ENCODE measurements at places on chromosomes 3 and 15.
A peak's percentile ranks its signal among the peaks of the same experiment; 100 is the strongest.

DNA sequence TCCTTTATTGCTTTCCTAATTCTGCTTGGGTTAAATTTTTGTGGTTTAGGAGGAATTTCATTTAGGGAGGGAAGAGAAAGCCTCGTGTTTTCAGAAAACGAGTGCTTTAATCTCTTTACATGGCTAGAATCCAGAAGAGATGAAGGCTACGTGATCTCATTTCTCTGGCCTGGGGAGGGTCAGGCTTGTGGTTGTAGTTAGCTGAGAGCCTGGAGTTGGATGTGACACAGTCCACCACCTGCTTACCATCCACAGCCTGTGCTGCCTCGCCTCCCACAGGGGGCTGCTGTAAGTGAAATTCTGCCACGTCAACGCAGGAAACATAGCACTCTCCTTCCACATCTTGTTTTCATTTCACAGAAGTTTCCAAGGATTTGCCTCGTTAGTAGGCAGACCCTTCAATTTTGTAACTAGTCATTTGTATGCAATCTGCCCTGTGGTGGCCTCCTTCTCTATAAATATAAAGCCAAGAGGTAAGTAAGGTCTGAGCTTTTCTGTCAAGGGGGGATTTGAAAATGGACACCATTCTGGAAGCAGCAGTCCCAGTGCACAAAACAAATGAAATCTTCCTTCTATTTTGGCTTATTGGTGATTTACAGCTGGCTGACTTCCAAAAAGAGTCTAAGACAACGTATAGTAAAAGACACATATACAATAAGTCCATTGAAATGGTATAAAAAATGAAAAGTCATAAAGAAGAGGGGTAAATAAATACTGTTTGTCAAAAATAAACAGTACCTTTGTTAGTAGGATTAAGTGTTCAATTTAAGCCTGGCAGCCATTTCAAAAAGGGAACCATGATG lies 3.4 kb downstream of the GXYLT2 start:
- no peak for DNase-seq

- DNase-seq = peak; percentile 84
These were observed 5.8 kb upstream of the TATDN2 start for GRCh38 chr3:10242182-10243065.

GRCh38 chr15:93779341-93779740 lies 452.0 kb upstream of the MCTP2 start:
- no peak for DNase-seq

DNA sequence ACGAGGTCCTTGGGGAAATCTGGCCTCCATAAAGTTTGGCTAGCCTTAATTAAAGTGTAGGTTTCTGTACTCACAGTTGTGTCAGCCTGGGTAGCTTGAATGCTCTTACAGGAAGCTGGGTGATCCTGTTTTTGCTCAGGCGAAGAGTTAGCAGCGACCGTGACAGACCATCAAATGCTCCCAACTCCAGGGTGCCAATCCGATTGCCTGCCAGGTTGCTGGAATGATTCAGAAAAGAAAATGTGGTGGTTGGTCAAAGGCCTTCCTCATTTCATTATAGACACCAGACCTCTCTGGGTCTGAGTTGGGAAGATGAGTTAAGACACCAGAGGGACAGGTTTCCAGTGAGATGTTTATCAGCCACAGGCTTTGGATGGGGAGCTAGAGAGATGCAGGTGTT lies 86.0 kb downstream of the LRIG1 start:
- no peak for DNase-seq

DNA sequence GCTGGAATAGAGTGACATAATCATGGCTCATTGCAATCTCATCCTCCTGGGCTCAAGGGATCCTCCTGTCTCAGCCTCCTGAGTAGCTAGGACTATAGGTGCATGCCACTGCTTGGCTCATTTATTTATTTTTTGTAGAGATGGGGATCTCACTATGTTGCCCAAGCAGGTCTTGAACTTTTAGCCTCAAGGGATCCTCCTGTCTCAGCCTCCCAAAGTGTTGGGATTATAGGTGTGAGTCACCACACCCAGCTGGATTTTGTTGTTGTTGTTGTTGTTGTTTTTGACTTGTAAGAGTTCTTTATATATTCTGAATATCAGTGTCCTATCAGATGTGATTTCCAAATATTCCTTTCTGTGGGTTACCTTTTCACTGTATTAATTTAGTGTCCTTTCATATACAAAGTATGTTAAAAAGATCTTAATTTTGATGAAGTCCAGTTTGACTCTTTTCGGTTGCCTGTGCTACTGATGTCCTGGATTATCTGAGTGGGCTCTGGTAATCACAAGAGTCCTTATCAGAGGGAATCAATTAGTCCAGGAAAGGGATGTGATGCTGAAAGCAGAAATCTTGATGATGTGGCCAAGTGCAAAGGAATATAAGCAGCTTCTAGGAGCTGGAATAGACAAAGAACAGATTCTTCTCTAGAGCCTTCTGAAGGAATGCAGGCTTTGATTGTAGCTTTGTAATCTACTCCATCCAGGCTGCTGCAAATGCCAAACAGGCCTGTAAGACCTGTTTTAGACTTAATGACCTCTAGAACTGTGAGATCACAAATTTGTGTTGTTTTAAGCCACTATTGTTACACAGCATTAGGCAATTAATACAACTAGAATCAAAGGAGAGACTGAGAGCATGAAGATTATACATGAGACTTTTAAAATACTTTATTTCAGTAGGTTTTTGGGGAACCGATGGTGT lies 30.2 kb downstream of the NCK1 start:
- DNase-seq = no peak

DNA sequence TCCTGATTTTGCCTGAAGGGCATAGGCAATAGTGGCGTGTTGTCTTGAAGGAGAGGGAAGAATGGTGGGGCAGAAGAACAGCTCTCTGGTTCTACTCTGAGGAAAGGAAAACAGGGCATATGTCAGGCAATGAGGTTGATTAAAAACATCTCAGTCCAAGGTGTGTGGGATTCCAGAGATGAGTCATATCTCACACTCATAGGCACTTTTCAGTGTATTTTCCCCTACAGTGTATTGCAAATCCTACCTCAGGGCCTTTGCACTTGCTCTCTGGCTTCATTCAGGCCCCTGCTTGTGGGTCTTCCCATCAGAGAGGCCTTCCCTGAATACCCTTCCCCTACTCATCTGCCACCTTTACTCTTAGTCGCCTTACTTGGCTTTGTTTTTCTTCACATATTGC lies 107.8 kb downstream of the SLCO3A1 start:
- peak; percentile 3 for DNase-seq

DNA sequence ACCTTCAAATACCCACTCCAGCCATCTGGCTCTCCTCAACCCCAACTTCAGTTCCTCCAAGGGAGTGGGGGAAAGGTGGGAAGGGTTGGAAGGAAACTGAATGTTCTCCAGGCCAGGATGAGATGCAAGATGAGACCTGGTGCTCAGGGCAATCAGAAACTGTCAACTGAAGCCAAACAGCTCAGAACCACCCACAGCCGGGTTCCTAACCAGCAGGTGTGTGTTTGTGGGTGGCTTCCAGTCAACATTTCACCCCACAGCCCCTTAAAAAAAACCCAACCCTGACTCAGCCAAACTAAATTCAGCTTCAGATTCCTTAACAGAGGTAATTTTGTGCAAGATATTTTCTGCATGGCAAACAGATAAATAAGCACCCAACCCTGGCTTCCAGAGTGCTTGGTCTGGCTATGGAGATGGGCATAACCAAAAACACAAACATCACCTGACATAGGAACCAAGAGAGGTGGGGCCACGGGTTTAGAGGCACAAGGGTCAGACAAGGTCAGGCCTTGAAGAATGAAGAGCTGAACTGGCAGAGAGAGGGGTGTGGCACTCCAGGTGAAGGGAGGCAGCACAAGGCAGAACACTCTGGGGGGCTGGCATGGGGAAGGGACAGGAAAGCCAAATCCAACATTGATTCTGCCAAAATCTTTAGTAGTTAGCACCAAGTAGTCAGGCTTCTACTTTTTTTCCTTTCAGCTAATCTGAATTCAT lies 34.7 kb downstream of the ZNF445 start:
- DNase-seq = no peak

GRCh38 chr15:100661156-100661555 lies 58.8 kb downstream of the ASB7 start:
- no peak for DNase-seq

DNA sequence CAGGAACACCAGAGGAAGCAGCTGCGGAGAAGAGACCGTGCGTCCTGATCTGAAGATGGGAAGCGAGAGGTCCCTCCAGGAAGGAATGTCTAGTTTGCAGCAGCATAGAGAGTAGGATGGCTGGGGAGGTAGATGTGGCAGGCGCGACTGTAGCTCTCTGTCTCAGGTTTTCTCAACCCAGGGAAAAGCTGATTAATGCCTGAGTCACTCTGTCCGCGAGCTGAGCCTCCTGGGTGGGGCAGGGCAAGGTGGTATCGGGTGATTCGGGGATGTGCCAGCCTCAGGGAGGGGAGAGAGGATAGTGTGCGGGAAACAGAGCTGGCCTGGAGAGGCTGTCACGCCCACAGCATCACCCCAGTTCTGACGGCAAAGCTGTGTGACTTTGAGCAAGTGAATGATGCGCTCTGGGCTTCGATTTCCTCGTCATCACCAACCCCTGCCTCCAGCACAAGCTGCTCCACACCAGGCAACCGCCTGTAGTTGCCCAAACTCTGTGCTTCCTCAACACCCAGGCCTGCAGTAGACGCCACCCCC lies 28.4 kb downstream of the CPN2 start:
- no peak for DNase-seq

GRCh38 chr15:88115486-88116152 lies 140.9 kb downstream of the NTRK3 start:
- no peak for DNase-seq

- no peak for DNase-seq
These were observed 628.2 kb upstream of the CFAP20DC start for GRCh38 chr3:59677747-59678702.

DNA sequence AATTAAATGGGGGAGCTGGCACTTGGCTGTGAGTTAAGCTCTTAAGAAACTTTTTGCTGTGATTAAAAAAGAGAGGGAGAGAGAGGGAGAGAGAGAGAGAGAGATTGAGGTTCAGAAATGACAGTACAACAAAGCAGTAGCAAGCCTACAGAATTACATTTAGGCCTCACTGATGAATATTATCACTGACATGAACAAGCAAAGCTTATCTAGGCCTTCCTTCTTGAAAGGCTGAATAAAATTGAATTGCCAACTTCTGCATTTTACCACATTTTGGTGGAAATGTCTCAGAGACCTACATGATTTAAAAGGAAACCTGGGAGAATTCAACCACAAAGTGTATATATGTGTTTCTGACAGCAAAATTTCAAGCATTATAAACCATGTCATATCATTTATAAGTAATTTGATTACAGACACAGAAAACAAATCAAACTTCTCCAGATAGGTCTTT lies 530.8 kb downstream of the SOX2 start:
- no peak for DNase-seq

GRCh38 chr3:9808345-9809037 lies 1.6 kb upstream of the TTLL3 start:
- peak; percentile 55 for DNase-seq

DNA sequence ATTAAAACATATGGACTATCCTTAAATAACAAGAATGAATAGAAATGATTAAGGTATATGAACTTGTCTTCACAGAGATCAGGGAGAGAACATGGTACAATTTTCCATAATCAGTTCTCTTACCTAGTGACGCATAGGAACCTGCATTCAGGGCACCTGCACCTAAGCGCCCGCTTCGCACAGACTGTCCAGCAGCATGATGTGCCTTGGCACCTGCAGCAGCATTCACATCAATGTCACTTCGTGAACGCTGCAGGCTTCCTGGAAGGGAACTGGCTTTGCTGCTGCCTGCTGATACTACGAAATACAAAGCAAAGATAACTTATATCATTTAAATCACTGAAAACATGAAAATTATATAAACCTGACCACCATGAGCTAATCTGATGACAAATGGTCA lies 115.2 kb downstream of the CLASP2 start:
- no peak for DNase-seq

- no peak for DNase-seq
These were observed 14.1 kb upstream of the CCR4 start for GRCh38 chr3:32937331-32937730.

- no peak for DNase-seq
These were observed 43.2 kb upstream of the KLHL25 start for GRCh38 chr15:85837881-85838280.

DNA sequence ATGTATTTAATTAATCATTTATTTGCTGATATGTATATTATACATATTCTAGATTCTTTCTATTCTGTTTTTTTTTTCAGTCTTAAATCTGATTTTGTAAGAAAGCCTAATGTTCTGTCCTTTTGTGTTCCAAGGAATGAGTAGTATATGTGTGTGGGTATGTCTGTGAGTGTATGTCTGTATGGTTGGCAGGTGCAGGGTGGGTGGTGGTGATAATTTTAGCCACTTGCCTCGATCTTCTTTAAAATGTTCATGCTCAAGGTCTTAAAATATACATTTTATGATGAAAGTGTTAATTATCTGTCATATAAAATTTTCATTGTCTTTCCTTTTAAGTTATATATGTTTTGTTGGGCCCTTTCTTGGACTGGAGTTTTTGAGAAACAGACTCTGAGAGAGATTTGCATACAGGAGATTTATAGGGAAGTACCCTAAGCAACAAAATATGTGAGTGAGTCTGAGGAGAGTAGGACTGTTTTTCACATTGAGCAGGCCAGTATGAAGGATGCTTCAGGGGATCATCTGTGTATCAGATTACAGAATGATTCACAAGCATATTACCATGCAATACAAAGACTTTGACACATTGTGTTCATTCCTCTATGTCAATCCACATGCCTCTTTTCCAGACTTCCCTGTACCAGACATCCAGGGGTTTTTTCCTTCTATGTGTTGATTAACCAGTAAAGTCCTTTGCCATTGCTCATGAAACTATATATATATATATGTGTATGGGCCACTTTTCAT lies 211.0 kb upstream of the DPPA4 start:
- no peak for DNase-seq

GRCh38 chr3:152853196-152853595 lies 18.3 kb downstream of the P2RY1 start:
- no peak for DNase-seq

DNA sequence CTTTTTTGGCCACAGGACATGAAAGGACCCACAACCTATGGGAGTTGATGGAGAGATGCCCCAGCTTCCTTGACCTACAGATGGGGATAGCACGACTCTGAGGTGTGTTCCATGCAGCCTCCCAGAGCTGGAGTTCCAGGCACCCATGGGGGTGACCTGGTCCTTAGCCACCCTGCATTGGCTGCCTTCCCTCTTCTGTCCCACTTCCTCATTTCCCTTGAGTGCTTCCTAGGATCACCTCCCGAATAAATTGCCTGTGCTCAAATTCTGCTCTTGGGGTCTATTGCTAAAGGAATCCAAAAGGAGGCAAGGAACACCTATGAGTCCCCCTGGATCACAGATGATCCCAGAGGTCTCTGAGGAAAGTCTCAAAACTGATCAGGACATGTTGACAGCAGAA lies 24.7 kb upstream of the VIPR1 start:
- DNase-seq = no peak

Measured in activated CD4-positive, alpha-beta T cell treated with anti-CD3 and anti-CD28 coated beads, Interleukin-2, Interleukin-4, amounts not matched to agents 100 ng/mL and 50 ng/mL, durations not matched to agents 16 hours and 8 hours (primary cell).